Dermis blood vessel endothelial cell (primary cell): ENCODE measurements at places on chromosomes 11 and 22. TPM values are rescaled to one million over a fixed set of nuclear protein-coding genes. Genes with fewer than 3 reads are reported as not detected.

ENTHD1 gene
- total RNA-seq: not detected in 2 replicates

MIAT gene
- total RNA-seq: 0.19 and 0.34 TPM in 2 replicates

OR8J1 gene
- not detected in 2 replicates for total RNA-seq

FAR1 gene
- total RNA-seq: 76.2 and 115 TPM in 2 replicates

RAB3IL1 gene
- 9.0 and 9.9 TPM in 2 replicates for total RNA-seq

SAA4 gene
- not detected in 2 replicates for total RNA-seq

OR5B12 gene
- not detected in 2 replicates for total RNA-seq

RAG1 gene
- 1.0 and 1.3 TPM in 2 replicates for total RNA-seq
